Fibroblast of lung (primary cell): ENCODE measurements at places on chromosomes 6 and 20.

- DNase-seq: no peak
These were observed 34.1 kb downstream of the MEI4 start for GRCh38 chr6:77686931-77687330.

DNA sequence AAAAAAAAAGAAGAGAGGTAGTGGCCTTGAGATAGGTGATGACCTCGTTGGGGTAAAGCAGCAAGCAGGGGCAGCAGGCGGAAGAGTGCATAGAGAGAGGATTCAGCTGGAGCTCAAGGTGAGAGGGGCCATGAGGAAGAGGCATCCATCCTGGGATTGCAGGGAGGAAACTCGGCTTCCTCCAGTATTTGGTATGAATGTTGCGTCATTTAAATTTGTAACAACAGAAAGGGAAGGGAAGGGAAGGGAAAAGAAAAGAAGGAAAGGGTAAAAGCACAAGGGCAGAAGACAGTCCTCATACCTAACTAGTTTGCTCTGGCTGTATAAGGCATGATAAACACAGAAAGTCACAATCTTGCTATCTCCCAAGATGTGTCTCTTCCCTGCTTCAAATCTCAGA lies 39.9 kb upstream of the MYB start:
- no peak for DNase-seq

- no peak for DNase-seq
These were observed 78.3 kb upstream of the FYN start for GRCh38 chr6:111951497-111952085.

DNA sequence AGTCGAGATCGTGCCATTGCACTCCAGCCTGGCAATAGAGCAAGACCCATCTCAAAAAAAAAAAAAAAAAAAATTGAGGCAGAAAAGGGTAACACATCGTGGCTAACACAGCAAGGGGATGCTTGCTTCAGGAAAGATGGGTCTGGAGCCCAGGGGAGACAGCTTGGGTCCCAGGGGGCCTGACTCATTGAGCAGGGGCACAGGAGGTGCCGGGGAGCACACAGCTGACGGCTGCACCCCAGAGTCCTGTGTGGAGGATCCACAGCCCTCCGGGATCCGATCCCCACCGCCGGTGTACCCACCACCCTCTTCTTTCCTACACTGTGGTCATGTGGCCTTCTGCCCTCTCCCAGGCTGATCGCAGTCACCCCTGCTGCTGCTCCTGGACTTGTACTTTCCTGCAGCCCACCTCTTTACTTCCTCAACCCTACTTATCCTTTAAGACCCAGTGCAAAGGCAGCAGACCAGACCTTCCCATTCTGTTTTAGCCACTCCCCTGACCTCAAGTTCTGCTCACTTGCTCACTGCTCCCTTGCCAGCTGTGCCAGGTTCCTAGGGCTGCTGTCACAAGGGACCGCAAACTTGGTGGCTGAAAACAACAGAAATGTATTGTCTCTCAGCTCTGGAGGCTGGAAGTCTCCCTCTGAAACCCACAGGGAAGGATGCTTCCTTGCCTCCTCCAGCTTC lies 17.6 kb upstream of the EZR start:
- no peak for DNase-seq

DNA sequence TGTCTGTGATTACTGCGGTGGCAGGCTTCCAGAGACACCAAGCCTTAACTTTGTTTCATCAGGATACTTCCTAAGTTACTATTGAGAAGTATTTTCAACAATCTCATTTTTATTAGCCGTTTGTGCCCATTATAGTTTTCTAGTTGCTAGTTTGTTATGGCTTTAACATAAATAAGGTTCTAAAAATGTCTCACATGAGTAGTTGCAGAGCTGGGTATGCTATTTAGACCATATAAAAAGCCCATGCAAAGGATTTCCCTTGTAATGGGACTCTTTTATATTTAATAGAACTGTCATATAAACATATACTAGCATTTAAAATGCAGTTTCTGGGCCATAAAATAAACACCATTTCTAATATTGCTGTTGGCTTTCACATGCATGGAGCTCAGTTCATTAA lies 205.3 kb upstream of the TCF21 start:
- peak; percentile 1 for DNase-seq

- no peak for DNase-seq
These were observed 46.2 kb downstream of the RPP40 start for GRCh38 chr6:4957521-4958231.

DNA sequence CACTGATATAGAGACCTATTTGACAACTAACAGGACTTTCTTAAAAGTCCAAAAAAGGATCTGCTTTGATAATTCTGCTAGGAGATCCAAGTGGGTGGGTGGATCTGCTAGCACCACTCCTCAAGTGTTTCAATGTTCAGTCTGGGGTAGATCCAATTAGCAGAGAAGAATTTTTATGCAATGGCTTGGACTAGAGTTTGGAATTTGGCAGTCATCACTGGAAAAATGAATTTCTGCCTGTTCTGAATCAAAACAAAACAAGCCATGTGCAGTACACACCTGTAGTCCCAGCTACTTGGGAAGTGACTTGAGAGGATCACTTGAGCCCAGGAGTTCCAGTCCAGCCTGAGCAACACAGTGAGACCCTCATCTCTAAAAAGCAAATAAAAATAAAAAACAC lies 12.6 kb upstream of the GNMT start:
- no peak for DNase-seq

- no peak for DNase-seq
These were observed 52.4 kb downstream of the DOP1A start for GRCh38 chr6:83119742-83120300.

DNA sequence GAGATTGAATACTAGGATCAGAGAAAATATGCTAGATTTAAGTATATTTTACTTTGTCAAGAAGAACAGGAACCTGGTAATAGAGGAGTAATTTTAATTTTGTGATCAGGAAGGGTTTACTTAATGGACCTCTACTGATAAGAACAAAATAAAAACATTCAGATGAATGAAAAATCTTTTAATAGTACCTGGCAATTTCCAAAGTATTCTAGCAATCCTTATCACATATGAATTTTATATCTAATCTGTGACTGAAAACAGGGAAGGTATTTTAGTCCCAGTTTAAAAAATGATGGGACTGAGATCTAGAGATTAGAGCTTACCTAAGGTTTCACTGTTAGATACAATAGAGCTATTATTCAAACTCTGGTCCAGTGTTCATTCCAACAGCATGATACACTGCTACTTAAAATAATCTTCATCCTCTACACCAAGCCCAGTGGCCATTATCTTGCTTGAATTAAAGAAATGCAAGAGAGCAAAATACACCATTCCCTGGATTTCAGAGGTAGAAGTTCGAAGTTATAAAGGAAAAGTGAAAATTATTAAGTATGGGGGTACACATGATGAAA lies 13.5 kb downstream of the SLC17A5 start:
- DNase-seq: peak; percentile 61

DNA sequence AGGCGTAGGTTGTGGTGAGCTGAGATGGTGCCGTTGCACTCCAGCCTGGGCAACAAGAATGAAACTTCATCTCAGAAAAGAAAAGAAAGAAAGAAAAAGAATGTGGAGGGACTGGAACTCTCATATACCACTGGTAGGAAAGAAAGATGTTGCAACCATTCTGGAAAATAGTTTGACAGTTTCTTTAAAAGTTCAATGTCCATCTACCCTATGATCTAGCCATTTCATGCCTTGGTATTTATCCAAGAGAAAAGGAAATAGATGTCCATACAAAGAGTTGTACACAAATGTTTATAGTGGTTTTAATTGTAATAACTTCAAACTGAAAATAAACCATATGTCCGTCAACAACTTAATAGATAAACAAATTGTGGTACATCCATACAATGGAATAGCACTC lies 190.1 kb upstream of the ZNF217 start:
- DNase-seq: no peak

- peak; percentile 64 for DNase-seq
These were observed 1122.3 kb downstream of the EPHA7 start for GRCh38 chr6:92297101-92297500.

DNA sequence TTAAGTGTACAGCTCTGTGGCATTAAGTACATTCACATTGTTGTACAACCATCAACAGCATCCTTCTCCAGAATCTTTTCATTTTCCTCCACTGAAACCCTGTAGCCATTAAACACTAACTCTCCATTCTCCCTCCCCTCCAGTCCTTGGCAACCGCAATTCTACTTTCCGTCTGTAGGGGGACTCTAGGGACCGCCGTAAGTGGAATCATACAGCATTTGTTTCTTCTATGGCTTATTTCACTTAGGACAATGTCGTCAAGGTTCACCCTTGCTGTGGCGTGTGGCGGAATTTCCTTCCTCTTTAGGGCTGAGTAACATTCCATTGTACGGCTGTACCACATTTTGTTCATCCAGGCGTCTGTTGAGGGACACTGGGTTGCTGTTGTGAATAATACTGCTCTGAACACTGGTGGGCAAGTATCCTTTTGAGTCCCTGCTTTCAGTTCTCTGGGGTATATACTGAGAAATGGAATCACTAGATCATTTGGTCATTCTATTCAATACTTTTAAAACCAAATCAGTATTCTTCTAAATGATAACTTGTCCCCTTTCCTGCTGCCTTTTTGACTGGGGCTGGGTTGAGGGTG lies 50.7 kb downstream of the PPP1R3G start:
- DNase-seq: peak; percentile 28

- no peak for DNase-seq
These were observed 498.2 kb upstream of the CITED2 start for GRCh38 chr6:139872665-139873064.

- peak; percentile 56 for DNase-seq
These were observed 1.5 kb downstream of the TTPAL start for GRCh38 chr20:44477151-44477550.

DNA sequence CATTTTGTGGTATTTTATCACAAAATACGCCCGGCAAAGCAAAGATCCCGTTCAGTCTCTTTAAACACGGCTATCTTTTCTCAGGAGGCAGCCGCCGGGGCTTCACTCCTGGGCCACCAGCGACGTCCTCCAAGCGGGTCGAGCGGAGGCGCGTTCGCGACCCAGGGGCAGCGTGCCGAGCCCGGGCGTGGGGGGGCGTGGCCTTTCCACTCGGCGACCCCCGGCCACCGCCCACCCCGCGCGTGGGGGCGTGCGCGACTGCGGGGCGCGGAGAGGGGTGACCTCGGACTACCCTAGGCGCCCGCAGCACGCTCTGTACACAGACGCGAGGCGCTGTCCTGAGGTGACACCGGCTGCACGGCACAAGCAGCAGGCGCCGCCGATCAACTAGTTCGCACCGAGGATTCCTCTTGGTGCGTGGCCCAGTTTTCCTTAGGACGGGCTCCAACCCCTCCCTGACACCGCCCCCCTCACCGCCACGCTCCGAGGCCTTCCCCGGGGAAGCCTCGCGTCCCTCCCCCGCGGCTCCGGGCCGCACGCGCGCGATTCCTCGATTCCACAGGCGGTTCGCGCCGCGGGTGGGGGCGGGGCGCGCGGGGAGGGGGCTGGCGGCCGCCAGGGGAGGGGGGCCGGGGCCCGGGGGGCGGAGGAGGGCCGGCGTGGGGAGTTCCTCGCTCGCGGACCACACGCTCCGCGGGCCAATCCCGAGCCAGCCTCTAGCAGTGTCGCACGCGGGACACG lies 1.1 kb upstream of the JARID2 start:
- peak; percentile 73 for DNase-seq

GRCh38 chr20:20216941-20217340 lies 151.0 kb upstream of the INSM1 start:
- DNase-seq: no peak

- no peak for DNase-seq
These were observed 227.9 kb downstream of the GJA1 start for GRCh38 chr6:121663292-121663810.
